Inflammatory macrophage (primary cell): ENCODE measurements at places on chromosomes 12 and 14.

DNA sequence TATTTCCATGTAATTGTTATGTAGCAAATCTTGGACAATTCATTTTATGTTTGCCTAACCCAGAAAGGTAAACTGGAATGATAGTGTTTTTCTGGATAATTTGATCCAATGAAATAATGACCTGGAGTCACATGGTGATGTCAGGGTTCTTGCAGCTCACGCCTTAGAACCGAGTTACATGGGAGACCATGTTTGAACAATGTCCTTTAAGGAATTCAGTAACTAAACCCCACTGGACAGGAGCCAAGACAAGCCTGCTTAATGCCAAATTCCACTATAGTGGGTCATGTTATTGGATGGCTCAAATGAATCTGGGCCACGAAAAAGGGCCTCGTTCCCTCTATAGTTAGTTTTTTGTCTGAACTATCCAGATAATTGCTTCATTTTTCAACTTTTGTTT is 255.8 kb upstream of the HMGA2 start:
- DNase-seq = no peak

- DNase-seq = no peak
Measured at GRCh38 chr12:121318121-121318520, 21.6 kb upstream of the CAMKK2 start.

DNA sequence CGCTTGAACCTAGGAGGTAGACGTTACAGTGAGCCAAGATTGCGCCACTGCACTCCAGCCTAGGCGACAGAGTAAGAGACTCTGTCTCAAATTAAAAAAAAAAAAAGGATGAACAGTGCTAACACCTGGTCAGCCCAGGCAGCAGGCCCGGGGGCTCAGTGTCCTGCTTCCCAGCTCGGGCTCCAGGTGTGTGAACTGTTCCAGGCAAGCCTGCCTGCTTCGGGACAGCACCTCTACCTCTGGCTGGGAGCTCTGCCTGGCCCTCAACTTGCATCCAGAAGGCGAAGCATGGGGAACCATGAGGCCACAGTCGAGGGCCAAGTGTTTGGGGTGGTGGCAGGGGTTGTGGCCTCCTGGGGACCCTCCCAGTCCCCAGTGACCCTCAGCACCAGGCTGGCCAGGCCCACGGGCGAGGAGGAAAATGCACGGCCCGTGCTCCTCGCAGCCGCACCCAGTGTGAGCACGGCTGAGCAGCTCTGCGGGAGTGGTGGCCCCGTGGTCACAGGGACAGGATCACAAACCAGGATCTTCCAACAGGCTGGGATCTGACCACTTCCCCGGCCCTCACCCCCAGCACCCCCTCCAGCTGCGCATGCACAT is 15.5 kb downstream of the CDCA4 start:
- DNase-seq = no peak

DNA sequence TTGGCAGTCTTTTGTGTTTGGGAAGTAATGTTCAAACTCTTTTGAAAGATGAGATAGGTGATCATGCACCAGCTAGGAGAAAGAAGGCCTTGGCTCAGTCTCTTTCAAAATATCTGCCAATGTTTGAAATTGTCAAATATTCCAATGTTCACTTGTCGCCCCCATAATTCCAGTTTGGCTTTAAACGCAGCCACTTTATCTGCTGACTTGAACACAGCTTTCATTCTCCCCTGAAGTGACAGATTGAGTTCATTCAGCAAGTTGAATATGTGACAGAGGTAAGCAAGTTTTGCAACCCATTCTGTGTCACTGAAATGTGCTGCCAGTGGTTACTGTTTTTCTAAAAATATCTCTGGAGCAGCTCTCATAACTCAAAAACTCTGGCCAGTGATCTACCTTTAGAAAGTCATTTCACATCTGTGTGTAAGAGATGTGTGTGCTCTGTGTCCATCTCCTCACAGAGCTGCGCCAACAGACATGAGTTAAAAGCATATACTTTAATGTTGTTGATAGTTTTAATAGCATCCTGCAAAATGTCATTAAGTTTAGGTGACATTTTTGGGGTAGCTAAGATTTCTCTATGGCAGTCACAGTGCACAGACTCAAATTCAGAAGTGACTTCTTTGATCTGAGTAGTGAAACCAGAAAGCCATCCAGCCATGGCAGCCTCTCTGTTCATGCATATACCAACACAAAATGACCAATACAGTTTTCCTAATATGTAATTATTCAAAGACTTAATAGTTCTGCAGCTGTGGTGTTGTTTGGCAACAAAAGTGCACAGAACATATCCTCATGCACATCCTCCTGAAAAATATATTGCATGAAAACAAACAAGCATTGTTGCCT is 614.3 kb upstream of the MIS18BP1 start:
- DNase-seq = no peak

DNA sequence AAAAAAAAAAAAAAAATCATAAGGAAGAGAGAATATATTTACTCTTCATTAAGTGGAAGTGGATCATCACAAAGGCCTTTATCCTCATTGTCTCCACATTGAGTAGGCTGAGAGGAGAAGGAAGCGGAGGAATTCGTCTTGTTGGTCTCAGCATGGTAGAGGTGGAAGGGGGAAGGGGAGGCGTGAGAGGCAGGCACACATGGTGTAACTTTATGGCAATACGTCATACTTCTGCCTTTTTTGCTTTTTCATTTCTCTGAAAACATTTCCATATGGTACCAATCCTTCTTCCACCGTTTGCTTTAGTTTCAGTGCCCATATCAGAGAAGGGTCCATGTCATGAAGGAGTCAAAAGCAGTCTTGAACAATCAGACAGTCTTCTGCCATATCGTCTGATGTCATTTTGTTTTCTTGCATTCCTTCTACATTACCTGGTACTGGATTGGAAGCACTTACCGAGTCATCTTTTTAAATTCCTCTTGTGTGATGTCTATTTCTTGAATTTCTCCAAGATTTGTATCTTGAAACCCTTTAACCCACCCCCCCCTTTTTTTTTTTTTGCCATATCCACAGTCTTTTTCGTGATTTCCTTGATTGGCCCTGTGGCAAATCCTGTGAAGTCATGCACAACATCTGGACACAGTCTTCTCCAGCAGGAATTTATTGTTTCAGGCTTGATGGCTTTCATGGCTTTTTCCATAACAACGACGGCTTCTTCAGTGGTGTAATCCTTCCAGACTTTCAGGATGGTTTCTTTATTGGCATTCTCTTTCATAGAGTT is 8.9 kb downstream of the FUT8 start:
- peak; percentile 63 for DNase-seq

- DNase-seq = no peak
Measured at GRCh38 chr12:90836689-90837088, 118.3 kb downstream of the CCER1 start.

DNA sequence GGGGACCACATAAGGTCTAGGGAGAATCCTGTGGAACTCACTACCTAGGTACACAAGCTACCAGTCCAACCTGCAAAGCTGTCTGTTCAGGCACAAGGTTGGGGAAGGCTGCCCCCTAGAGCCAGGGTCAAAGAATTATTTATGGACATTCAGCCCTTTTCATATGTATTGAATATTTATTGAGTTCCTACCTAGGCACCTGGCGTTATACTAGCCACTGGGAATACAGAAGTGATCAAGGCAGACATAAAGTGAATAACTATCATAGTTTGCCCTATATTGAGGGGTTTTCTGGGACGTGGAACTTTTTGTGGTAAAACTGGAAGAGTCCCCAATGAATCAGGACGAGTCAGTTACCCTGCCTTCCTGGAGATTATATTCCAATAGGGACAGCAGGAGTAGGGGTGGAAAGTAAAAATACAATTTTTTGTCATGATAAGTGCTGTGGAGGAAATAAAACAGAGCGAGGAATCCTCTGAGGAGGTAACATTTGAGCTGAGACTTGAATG is 5.8 kb upstream of the SLC48A1 start:
- DNase-seq = peak; percentile 40

DNA sequence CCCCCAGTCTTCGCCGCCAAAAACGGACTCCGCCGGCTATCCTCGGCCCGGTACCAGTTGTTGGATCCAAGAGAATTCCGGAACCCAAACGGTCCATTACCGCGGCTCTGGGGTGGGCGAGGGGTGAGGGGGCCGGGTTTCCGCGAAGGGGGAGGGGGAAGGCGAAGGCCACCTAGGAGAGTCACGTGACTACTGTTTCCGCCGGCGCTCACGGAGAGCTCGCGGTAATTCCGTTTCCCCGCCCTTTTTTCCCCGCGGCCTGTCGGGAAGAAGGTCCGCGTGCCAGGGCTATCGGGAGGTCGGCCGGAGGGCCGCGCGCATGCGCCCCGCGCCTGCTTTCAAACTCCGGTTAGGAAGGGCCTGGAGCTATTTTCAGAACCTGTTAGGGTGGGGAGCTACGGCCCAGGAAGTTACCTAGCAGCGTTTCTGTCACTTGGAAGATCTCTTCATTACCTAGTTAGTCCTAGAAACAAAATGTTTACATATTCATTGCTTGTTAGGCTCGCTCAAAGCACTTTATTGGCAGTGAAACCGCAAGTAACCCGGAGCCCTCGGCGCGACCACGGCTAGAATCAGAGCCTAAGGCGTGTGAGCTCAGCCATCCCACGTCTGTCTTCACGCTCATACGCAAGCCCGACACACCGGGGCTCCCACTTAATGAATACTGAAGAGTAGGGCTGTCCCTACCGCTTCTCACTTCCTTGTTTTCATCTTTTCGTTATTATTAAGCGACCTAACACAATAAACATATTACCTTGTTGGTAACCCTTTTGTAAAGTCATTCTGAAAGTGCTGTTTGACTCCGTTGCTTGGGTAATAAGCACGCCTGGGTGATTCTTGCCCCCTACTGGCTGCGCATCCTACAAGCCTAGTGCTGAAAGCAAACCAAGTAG is 624 bp upstream of the SBNO1 start:
- DNase-seq = peak; percentile 99

GRCh38 chr12:117646520-117646919 is 285.1 kb upstream of the NOS1 start:
- no peak for DNase-seq

DNA sequence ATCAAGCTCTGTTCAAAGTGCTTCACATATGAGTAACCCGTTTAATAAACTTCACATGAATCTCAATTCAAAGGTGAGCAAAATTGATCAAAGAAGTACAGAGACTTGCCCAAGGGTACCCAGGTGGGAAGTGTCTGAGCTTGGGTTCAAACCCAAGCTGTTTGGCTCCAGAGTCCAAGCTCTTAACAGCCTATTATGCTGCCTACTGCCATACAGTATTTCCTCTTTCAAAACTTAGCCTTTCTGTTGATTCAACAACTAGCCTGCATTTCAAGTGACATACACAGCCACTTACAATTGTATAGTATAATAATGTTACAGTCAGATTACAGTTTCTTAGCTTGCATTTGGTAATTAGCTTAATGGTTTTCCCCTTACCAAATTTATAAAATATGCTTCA is 29.7 kb downstream of the FRMD6 start:
- DNase-seq = no peak

DNA sequence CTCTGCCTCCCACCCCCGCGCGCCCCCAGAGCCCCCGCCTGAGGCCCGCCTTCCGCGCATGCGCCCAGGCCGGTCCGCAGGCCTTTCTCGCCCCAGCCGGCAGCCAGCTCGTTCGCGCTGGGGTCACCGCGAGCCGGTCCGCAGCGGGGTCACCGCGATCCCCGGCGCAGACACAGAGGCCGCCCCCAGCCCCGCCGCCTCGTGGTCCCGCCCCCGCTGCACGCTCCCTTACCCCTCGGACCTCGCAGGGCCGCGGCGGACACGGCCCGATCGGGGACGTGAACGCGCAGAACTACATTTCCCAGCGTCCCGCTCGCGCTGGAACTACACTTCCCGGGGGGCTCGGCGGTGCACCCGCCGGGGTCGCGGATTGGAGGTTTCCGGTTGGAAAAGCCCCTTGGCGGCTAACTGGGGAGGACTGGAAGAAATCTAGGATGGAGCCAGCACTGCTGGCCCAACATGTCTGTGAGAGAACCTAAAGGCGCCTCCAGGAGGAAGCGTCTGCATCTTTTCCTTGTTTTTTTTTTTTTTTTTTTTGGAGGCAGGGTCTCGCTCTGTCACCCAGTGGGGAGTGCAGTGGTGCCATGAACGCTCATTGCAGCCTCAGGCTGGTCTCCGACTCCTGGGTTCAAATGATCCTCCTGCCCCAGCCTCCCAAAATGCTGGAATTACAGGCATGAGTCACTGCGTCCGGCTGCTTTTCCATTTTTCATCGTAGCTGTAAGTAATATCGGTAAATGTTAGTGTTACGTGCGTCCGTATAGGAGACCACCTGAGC is at the start of gene ZNF605:
TSS of gene ZNF605 (minus strand) at position 296 of the 778 bp plus-strand sequence. CDS start 10,671 bp downstream, outside the sequence.
- peak; percentile 88 for DNase-seq

GRCh38 chr14:55536204-55536708 is 43.8 kb upstream of the KTN1 start:
- DNase-seq = no peak

GRCh38 chr12:130227641-130228040 is 65.4 kb downstream of the FZD10 start:
- no peak for DNase-seq

DNA sequence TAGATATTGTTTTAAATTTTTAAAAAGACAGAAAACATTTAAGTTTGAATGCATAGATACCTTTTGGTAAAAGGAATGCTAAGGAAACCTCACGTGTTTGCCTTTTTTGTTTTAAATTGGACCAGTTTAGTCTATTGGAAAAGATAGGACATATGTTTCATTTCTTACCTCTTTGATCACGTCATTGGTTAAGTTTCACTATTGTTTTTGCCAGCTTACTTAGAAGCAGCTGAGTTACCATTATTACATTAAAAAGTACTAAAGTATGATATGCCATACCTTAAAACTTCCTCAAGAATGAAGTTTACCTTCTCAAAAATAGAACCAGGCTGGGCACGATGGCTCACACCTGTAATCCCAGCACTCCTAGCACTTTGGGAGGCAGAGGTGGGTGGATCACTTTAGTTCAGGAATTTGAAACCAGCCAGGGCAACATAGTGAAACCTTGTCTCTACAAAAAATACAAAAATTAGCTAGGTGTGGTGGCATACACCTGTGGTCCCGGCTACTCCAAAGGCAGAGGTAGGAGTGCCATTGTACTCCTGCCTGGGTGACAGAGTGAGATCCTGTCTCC is 54.4 kb downstream of the SRGAP1 start:
- DNase-seq = no peak

- no peak for DNase-seq
Measured at GRCh38 chr12:124508381-124509079, 58.9 kb downstream of the NCOR2 start.

- DNase-seq = no peak
Measured at GRCh38 chr12:117027251-117028086, 71.7 kb downstream of the TESC start.

- DNase-seq = no peak
Measured at GRCh38 chr12:44159216-44159615, 323.3 kb downstream of the TMEM117 start.

- peak; percentile 36 for DNase-seq
Measured at GRCh38 chr14:28294834-28295440, 471.6 kb upstream of the FOXG1 start.
